GM06990 (cell line): ENCODE measurements at places on chromosomes 2 and 18.

DNA sequence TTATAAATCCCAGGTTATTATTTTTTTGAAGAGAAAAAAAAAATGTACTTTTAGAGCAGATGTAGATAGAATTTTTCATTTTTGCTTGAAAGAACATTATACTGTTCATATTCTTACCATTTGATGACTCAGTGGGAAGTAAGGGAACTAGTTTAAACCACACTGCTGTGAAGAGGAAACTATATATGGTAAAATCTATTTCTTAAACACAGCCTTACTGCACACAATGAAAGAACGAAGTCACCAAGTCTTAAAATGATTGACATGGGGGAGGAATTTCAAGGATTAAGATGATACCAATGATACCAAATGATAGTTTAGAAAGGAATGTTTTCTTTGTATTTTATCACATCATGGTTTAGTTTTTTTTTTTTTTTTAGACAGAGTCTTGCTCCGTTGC is 5.0 kb downstream of the ACTR2 start:
- peak; percentile 31 for DNase-seq

DNA sequence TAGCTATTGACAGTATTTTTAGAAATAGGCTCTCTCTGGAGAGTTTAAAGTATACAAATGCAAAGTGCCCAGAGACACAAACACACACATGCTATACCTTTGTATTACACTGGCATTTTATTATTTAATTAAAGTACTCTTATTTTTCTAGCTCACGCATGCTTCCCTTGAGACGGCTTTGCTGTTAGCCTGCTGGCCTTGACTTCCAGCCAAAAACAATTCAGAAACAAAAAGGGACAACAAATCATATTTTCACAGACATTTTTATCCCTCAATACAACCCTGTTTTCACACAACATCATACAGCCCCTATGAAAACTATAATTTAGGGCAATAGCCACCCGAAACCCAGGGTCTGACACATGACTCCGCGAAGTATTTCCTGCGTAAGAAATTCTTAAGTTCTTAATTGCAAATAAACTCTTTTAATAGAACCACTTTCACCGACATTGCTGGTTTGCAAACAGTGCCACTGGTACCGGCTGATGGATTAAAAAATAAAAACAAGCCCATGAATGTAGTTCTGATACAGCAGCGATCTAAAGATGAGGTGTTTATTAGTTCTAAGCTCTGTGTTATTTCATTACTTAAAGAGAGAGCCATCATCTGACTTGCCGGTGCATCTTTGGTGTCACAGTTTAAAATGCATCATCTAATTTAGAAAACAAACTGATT is 185.1 kb downstream of the TCF4 start:
- no peak for DNase-seq

GRCh38 chr2:95258271-95258670 is 16.0 kb upstream of the PROM2 start:
- DNase-seq = no peak

DNA sequence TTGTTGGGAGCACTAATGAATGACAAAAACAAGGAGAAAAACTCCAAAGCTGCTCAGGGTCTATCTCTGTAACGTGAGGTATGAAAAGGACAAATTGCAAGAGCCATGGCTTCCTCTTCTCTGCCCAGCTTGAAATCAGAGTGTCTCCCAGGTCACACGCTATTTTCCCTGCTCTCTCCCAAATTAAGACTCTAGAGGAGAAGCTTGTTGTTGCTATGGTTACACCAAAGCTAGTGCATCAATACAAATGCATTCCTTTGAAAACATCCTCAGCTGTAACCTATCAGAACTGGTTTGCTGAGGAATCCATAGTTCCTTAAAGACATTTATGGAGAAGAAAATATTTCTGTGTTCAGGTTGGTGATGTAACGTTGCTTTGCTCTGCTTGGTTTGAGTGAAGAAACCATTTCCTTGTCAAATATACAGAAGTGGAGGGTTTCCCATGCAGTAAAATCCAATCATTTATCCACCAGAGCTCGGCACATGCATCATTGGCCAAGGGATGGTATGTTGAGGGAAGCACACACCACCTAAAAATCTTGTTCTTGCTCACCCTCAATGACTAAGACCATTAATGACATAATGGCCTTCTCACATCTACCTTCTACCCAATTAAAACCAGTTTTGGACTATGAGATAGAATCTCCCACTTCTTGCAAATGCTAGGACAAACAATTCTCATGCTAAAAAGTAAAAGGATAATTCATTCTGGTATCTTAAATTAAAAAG is 2135.6 kb upstream of the CELF4 start:
- no peak for DNase-seq

DNA sequence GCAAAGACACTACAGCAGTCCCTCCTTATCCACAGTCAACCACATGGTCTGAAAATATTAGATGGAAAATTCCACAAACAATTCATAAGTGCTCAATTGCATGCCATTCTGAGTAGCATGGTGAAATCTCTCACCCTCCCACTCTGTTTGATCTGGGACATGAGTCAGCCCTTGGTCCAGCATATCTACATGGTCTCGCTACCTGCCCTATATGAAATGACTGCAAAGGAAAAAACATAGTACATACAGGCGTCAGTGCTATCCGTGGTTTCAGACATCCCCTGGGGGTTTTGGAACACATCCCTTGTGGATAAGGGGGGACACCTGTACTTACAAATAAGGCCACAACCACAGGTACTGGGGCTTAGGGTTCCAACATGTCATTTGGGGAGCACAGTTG is 73.7 kb downstream of the CABLES1 start:
- DNase-seq = no peak

GRCh38 chr2:73034661-73035375 is 36.7 kb downstream of the SFXN5 start:
- DNase-seq = no peak

GRCh38 chr2:213959589-213959988 is 451.3 kb upstream of the VWC2L start:
- DNase-seq = no peak

GRCh38 chr2:172969166-172969565 is 106.5 kb upstream of the MAP3K20 start:
- DNase-seq = no peak

DNA sequence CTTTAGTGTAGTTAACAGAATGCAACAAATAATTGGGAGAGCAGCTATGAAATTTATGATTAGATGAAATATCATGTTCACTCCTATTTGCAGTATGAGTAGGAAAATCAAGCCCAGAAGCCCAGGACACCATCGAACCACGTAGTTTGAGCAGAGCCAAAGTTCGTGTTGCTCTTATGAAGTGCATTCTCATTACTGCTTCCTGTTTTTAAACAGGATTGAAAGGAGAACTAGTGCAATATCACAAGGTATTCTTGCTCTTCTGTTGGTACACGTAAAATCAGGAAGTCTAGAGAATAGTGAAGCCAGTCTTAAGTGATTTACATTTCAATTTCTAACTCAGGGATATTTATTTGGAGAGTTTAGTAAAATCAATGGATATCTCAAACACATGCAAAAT is 21.1 kb downstream of the ARHGAP15 start:
- peak; percentile 41 for DNase-seq

GRCh38 chr2:122098306-122098705 is 342.9 kb downstream of the TSN start:
- DNase-seq = no peak

GRCh38 chr2:16908656-16909055 is 243.0 kb upstream of the CYRIA start:
- no peak for DNase-seq

- DNase-seq = no peak
These were observed 63.6 kb upstream of the ATL2 start for GRCh38 chr2:38440655-38441054.

DNA sequence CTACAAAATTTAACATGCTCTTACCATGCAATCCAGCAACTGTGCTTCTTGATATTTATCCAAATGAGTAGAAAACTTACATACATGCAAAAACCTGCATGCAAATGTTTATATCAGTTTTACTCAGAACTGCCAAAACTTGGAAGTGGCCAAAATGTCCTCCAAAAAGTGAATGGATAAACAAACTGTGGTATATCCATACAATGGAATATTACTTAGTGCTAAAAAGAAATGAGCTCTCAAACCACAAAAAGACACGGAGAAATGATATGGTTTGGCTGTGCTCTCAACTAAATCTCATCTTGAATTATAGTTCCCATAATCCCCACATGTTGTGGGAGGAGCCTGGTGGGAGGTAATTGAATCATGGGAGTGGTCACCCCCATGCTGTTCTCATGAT is 267.2 kb downstream of the ZEB2 start:
- DNase-seq = no peak

GRCh38 chr2:101267671-101268656 is 15.3 kb downstream of the CNOT11 start:
- DNase-seq = no peak

DNA sequence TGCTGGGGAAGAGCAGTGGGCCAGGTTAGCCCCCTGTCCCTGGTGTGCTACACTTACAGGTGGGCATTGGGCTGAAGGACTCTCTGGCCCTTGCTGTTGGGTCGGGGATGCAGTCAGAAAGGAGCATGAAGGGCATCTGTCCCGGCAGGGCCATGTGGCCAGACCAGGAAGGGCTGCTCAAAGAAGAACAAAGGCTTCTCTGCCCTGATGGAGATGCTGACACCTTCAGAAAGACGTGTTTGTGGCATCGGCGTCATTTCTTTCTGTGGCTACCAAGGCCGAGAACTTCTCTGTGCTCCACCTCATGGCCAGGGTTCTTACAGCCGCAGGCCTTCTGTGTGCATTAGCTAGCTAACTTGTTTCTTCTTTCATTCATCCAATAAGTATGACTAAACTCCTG is 239.1 kb downstream of the FAM210A start:
- no peak for DNase-seq

GRCh38 chr2:11863103-11863502 is 116.7 kb downstream of the LPIN1 start:
- DNase-seq = peak; percentile 50

- no peak for DNase-seq
These were observed 558.2 kb upstream of the PIK3C3 start for GRCh38 chr18:41396861-41397260.

DNA sequence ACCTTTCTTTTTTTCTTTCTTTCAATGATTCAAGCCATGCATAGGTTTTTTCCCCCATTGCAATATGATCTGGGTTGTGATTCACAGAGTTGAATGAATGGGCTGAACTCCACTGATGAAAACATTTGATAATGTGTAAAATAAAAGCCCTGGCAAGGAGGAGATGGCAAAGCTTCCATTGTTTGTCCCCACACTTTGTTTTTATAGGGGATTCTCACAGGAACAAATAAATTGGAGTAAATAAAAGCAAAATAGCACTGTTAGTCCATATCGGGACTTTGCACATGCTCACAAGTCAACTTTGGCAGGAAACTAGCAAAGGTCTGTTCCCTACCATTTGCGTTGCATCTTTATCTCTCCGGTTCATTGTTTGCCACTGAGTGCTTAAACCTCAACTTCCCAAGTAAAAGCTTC is 55.7 kb downstream of the MEIS1 start:
- DNase-seq = no peak

- DNase-seq = no peak
These were observed 3.4 kb downstream of the SERPINB2 start for GRCh38 chr18:63890950-63891304.

GRCh38 chr18:12492907-12493306 is 85.2 kb downstream of the PRELID3A start:
- DNase-seq = no peak

- DNase-seq = no peak
These were observed 19.8 kb downstream of the TMEM37 start for GRCh38 chr2:119451336-119452050.

DNA sequence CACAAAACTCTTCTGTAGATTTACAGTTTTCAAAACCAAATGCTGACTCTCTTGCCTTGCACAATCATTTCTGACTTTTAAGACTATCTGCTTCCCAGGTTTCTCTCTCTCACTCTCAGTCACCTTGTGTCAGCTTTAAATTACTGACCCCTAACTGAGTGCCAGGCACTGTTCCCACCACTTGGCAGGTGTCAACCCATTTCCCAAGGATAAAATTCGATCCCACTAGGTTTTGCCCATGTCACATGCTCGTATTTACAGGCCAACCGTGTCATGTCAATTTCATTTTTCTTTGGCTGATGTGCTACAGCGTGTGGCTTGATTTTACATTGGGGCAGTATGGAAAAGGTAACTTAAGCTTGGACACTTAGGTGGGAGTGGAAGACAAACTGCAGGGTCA is 26.1 kb upstream of the LMAN1 start:
- DNase-seq = no peak

- no peak for DNase-seq
These were observed 70.0 kb upstream of the PSMD14 start for GRCh38 chr2:161238265-161238559.

DNA sequence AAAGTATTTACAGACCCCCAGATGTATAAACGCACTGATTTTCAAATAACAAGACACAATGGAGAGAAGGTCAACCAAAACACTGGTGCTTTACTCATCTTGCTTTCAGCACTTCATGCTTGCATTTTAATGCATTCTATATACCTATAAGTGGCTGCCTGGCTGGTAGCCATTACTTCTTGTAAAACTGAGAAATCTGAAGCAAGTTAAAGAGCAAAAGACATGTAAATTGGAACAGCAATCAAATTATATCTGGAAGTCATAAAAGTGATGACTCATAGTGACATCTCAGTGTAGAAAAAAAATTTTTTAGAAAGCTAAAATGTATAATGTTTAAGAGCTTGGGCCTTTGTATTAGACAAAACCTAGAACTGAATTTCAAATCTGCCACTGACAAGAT is 106.2 kb downstream of the CCDC141 start:
- no peak for DNase-seq

DNA sequence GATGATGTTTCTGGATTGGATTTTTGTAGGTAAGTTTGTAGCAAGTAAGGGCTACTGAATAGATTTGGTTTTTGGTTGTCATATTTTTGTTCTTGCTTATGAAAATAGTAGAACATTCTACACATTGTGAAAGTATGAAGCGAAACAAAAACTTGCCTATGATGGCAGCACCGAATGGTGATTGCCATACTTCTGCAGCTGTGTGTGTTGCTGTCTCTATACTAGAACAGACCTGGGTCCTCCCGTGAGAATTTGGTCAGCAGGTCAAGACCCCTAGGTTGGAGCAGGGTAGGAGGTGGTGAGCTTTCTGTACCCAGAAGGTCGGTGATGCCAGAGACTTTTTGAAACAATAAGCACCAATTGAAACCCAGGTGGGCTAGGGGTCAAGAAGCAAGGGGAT is 322.6 kb downstream of the PRKCE start:
- DNase-seq = peak; percentile 40

GRCh38 chr18:78607221-78607620 is 372.4 kb upstream of the SALL3 start:
- no peak for DNase-seq

GRCh38 chr2:30226144-30227032 is 4.9 kb upstream of the LBH start:
- no peak for DNase-seq

DNA sequence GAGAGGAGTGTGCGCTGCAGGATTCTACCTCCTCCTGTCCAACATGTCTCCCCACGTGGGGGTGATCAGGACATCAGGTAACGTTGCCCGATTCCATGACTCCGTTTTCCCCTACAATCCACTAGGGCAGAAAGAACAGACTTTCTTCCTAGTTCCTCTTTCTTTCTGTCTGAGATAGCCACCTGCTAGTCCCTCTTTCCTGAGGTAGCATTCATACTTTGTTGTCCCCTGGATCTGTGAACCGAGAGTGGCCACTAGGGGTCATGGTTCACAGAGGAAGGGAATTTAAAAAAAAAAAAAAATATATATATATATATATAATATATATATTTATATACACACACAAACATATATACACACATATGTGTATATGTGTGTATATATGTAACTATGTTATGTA is 210.0 kb upstream of the ZNF521 start:
- DNase-seq = no peak
